Karpas-422 (cell line): ENCODE measurements at places on chromosomes 6 and 20. TPM values are rescaled to one million over a fixed set of nuclear protein-coding genes. Genes with fewer than 3 reads are reported as not detected.

FAM50B gene
- 0.48 TPM in 1 of 2 replicates, not detected in the other for total RNA-seq

PPT2 gene
- 14.4 and 27.9 TPM in 2 replicates for total RNA-seq

CST2 gene
- not detected in 2 replicates for total RNA-seq

DNA sequence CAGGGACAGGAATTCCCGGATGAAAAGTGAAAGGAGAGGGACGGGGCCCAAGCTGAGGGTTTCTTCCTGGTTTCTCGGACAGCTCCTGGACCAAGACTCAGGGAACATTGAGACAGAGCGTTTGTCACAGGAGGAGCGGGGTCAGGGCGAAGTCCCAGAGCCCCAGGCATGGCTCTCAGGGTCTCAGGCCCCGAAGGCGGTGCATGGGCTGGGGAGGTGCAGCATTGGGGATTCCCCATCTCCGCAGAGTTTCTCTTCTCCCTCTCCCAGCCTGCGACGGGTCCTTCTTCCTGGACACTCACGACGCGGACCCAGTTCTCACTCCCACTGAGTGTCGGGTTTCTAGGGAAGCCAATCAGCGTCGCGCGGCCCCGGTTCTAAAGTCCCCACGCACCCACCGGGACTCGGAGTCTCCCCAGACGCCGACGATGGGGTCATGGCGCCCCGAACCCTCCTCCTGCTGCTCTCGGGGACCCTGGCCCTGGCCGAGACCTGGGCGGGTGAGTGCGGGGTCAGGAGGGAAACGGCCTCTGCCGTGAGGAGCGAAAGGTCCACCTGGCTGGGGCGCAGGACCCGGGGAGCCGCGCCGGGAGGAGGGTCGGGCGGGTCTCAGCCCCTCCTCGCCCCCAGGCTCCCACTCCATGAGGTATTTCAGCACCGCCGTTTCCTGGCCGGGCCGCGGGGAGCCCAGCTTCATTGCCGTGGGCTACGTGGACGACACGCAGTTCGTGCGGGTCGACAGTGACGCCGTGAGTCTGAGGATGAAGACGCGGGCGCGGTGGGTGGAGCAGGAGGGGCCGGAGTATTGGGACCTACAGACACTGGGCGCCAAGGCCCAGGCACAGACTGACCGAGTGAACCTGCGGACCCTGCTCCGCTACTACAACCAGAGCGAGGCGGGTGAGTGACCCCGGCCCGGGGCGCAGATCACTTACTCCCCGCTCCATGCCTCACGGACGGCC, 54.6 kb upstream of the POLR1H start:
- no peaks in the 10 kb centered on the region for H3K36me3 ChIP-seq
- H3K4me3 ChIP-seq = no peak overlapping the region
- H3K27me3 ChIP-seq = no peaks in the 10 kb centered on the region
- no peaks in the 10 kb centered on the region for H3K4me1 ChIP-seq
- H3K27ac ChIP-seq = no peak overlapping the region

TMEM244 gene
- not detected in 2 replicates for total RNA-seq

DNA sequence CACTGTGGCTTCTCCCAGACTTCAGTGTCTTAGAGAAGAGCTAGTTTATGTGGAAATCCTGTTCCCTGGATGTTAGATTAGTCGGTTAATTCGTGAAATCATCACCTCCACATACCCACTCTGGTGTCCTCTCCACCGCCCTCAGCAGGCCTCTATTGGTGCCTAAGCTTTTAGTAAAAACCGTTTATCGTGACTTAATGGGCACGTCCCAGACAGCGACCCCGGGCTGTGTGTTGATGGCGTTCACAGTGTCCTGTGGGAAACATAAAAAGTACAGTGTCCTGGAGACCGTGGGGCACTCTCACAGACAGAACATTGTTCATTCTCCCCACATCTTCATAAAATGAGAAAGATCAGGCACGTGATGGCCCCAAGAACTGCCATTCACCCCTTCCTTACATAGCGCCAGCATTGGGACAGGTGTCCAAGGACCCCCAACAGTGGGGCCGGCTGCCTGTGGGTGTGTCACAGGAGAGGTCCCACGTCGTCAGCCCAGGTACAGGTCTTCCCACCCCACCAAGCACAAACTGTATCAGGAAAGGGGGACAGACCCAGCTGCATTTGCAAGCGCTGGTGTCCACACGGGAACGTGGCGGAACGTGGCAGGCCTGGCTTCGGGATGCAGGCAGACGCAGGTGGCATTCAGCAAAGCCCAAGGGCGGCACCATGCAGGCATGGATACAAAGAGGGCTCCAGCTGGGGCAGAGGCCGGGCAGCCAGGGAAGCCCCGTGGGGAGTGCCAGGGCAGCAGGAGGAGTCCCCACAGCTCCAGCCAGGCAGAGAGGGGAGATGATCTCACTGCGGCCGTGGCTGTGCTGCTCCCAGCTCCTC, 237.7 kb downstream of the DLL1 start:
- H3K4me1 ChIP-seq = no peaks in the 10 kb centered on the region
- DNase-seq = no peak
- no peak overlapping the region for H3K4me3 ChIP-seq
- H3K36me3 ChIP-seq = no peaks in the 10 kb centered on the region
- H3K27ac ChIP-seq = no peak overlapping the region

PHIP gene
- total RNA-seq = 27.6 and 52.4 TPM in 2 replicates

- no peak overlapping the region for H3K27ac ChIP-seq
- no peaks in the 10 kb centered on the region for H3K4me1 ChIP-seq
- H3K27me3 ChIP-seq = no peaks in the 10 kb centered on the region
- no peaks in the 10 kb centered on the region for H3K36me3 ChIP-seq
- no peak for DNase-seq
- no peak overlapping the region for H3K4me3 ChIP-seq
These were observed 79.7 kb upstream of the AFDN start for GRCh38 chr6:167746975-167747374.

- DNase-seq = peak; percentile 87
- no peaks in the 10 kb centered on the region for H3K4me1 ChIP-seq
- H3K27ac ChIP-seq = no peak overlapping the region
- H3K36me3 ChIP-seq = no peaks in the 10 kb centered on the region
These were observed 124.9 kb upstream of the NRN1 start for GRCh38 chr6:6131492-6132109.

GRCh38 chr6:5204376-5204775, 56.4 kb downstream of the LYRM4 start:
- no peak overlapping the region for H3K27ac ChIP-seq
- no peak for DNase-seq
- H3K27me3 ChIP-seq = no peaks in the 10 kb centered on the region
- no peaks in the 10 kb centered on the region for H3K4me1 ChIP-seq
- H3K4me3 ChIP-seq = no peak overlapping the region

DNA sequence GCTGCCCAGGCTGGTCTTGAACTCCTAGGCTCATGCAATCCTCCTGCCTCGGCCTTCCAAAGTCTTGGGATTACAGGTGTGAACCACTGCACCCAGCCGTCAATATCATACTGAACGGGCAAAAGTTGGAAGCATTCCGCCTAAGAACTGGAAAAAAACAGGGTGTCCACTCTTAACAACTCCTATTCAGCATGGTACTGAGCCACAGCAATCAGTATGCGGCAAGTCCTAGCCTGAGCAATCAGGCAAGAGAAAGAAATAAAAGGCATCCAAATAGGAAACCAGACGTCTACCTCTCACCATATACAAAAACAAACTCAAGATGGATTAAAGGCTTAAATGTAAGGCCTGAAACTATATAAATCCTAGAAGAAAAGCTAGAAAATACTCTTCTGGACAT, 83.1 kb downstream of the FKBP5 start:
- H3K4me1 ChIP-seq = peaks cover 39% of the 10 kb centered on the region
- peak overlapping the region; percentile 50 for H3K27ac ChIP-seq
- no peak overlapping the region for H3K4me3 ChIP-seq
- no peaks in the 10 kb centered on the region for H3K27me3 ChIP-seq
- DNase-seq = no peak
- no peaks in the 10 kb centered on the region; the same call in none of the 2 replicates for H3K36me3 ChIP-seq

GRCh38 chr20:10524643-10525042, 89.5 kb downstream of the SLX4IP start:
- H3K27me3 ChIP-seq = no peaks in the 10 kb centered on the region
- H3K4me1 ChIP-seq = peaks cover 16% of the 10 kb centered on the region
- no peak for DNase-seq
- H3K4me3 ChIP-seq = no peak overlapping the region
- no peaks in the 10 kb centered on the region for H3K36me3 ChIP-seq

SAPCD1 gene
- total RNA-seq = 1.8 and 14.0 TPM in 2 replicates

- H3K36me3 ChIP-seq = no peaks in the 10 kb centered on the region
- DNase-seq = no peak
- H3K27ac ChIP-seq = no peak overlapping the region
- H3K27me3 ChIP-seq = no peaks in the 10 kb centered on the region
- H3K4me3 ChIP-seq = no peak overlapping the region
These were observed 361.0 kb downstream of the CD83 start for GRCh38 chr6:14478381-14479225.

- no peak overlapping the region for H3K4me3 ChIP-seq
- H3K4me1 ChIP-seq = no peaks in the 10 kb centered on the region
- H3K27me3 ChIP-seq = no peaks in the 10 kb centered on the region
- H3K27ac ChIP-seq = no peak overlapping the region
- DNase-seq = peak; percentile 79
These were observed 864.2 kb downstream of the KIF16B start for GRCh38 chr20:15708984-15709598.

DNA sequence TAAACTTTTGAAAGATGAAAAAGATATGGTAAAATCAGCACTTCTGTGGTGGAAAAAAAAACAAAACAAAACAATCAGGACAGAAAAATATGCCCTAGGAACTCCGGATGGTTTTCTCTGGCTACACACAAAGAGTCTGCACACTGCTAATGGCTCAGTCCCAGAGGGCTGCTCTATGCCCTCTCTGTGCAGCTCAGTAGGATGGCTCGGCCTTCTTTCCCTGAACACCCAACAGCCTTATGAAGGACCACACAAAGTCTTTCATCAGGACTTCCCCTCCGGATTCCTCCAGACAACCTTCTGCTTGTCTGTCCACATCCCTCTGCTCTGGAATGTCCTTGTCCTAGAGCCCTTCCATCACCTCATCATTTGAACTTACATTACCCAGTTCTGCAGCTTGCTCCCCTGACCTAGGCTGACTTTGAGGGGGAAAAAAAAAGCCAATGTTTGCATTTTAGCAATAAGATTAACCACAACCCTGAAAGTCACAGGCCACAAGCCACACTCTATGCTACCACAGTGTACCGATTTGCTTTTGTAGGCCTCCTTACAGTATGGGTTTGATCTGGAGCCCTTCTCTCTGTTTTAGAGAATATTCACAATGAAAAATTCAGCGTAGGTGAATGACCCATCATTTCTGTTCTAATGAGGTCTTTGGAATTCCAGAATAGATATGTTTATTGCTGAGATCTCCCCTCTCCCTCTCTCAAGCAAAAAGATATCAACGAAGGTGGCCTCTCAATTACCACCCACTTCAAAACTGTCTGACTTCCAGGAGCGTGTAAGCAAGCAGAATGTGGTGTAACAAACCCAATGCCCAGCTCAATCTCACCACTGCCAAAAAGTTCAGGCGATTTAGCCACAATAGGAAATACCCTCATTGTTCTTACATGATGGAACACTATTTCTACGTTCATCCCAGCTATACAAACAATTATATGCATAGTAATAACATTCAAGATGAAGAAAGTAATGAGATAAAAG, 164.0 kb downstream of the GMDS start:
- H3K4me3 ChIP-seq = no peak overlapping the region
- H3K27ac ChIP-seq = no peak overlapping the region
- H3K4me1 ChIP-seq = peaks cover 5% of the 10 kb centered on the region
- peaks cover 2% of the 10 kb centered on the region; the same call in 1 of the 2 replicates for H3K27me3 ChIP-seq

DNA sequence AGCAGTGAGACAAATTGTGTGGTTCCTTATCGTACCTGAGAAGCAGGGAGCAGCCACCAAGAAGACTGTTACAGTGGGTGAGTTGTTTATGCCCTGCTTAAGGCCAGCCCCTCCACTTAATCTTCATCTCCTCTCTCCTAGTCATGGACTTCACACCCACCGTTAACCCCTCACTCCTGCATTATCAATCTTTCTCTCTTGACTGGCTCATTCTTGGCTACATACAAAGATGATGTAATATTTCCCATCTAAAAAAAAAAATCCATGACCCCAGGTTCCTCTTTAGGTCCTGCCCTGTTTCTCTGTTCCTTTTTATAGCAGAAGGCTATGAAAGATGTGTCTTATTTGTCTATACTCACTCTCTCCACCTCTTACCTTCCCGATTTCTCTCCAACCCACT, 72.4 kb downstream of the SHLD1 start:
- no peaks in the 10 kb centered on the region for H3K27me3 ChIP-seq
- no peaks in the 10 kb centered on the region for H3K36me3 ChIP-seq
- DNase-seq = no peak
- no peaks in the 10 kb centered on the region for H3K4me1 ChIP-seq
- H3K27ac ChIP-seq = no peak overlapping the region
- no peak overlapping the region for H3K4me3 ChIP-seq

DNA sequence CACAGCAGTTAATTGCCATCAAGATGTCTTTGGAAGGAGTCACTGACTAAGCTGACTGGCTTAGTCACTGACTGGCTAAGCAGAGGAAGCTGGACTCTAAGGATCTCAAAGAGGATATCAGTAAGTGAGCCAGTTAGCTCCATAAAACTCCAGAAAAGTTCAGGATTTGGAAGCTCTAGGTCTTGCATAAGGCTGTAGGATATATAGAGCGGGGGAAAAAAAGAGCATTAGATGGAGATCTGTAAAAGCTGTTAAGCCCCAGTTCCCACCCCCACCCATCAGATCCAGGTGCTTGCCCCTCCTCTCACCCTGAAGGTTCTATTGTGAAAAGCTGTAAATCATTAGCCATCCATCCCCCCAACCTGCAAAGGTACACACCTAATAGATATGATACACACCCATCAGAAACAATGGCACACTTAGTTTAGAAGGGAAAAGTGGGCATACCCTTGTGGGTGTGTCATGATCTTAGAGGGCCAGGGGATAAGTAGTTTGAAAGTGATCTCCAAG, 32.2 kb downstream of the CARMIL1 start:
- H3K27ac ChIP-seq = no peak overlapping the region
- H3K27me3 ChIP-seq = no peaks in the 10 kb centered on the region
- no peaks in the 10 kb centered on the region for H3K36me3 ChIP-seq
- no peak overlapping the region for H3K4me3 ChIP-seq

DNA sequence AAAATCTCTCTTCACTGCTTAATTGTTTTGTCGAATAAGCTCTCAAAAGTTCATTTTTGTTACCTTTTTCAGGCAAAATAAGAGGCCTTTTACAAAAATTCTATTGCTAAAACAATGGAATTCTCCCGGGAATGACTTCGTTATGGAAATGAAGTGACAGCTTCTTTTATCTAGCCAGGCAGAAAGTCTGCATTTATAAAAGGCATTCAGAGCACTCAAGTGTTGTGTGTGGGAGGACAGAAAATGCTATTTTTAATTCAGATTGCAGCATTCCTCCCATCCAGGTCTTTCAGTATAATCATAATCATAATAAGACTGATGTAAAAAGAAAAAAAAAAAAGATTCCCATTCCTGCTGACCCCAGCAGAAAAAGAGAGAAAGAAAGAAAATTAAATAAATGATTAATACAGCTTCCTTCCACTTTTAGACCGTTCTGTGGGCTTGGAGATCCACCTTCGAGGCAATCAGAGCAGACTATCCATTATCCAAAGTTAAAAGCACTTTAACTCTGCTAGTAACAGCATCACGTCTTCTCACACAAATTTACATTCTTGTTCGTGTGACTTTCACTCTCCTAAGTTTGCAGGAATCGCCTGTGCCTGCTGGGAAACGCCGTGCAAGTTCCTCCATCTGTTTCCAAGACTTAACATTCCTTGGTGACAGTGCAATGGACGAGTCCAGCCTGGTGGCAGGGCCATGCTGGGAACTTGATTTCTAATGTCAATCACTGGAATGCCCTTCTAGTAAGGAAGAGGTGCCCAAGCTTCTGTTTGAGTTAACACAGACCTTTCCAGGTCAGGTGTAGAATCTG, 258.8 kb downstream of the GMPR start:
- H3K4me1 ChIP-seq = peaks cover 25% of the 10 kb centered on the region
- no peaks in the 10 kb centered on the region for H3K36me3 ChIP-seq
- H3K4me3 ChIP-seq = no peak overlapping the region
- no peak for DNase-seq
- no peak overlapping the region for H3K27ac ChIP-seq
- no peaks in the 10 kb centered on the region for H3K27me3 ChIP-seq
